ENCODE measurements at places on chromosomes 16 and 17.

DNA sequence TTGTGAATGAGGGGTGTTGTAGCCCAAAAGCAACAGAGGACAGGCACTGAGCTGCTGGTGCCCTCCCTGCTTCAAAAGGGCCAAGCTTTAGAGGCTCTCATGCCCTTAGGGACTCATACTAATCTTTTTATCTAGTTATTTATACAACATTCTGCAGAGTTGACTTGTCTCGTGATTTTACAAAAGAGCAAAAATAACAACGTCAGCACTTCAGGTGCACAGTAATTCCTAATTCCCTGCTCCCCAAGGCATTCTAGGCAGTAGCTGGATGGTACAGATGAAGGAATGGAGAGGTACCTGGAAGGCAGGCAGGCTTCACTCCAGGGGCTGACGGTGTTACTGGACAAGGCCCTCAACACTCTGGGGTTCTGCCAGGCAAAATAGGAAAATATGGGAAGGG lies 406.7 kb upstream of the CCL2 start:
- no peak for DNase-seq

GRCh38 chr17:48961516-48962233 lies 6.7 kb downstream of the GIP start:
- DNase-seq: no peak

GRCh38 chr16:804193-805048 lies 3.9 kb upstream of the GNG13 start:
- DNase-seq: no peak

- no peak for DNase-seq
Observed at GRCh38 chr17:49381033-49381432, 19.0 kb upstream of the ZNF652 start.

DNA sequence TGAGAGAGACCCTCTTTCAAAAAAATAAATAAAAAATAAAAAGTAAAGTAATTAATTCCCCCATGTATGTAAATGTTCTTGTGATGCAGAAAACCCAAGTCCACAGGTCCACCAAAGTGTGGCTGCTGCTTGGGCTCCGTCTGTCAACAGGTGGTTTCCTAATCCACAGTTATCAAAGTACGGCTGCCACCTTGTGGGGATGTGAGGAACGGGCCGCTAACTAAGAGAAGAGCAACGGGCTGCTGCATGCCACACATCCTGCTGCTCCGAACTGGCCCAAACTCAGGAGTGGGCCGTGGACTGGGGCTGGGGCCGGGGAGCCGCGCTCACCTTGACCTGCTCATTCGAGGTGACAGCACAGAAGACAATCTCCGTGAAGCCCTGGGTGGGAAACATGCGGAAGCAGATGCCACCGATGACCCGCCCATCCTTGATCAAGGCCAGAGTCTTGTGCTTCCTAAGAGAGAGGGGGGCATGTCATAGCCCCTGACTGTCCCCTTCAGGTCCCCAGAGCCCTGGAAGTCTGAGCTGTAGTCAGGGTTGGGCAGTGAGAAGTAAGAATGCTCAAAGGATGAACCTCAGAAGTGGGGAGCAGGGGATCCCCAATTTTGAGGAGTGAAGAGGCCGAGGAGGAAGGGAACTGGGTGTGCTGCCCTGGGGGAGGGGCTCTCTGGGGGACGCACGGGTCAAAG lies 4.3 kb downstream of the KAT2A start:
- DNase-seq: peak; percentile 14

DNA sequence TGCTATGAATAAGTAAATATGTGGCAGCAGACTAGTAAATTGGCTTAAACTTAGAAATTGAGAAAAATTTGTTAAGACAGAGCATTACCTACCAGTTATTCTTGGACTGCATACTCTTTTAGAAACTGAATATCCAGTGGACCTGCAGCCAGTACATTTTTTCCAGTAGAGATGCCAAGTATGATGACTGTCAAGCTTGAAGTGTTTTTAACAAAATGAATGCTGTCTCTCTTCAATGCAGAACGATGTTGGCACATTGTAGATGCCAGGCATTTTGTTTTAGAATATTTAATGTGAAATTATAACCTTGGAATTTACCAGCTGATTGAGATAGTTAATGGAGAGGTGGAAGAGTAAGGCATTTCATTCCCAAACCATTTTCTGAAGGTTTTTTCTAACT lies 52.5 kb downstream of the NFAT5 start:
- DNase-seq: no peak

DNA sequence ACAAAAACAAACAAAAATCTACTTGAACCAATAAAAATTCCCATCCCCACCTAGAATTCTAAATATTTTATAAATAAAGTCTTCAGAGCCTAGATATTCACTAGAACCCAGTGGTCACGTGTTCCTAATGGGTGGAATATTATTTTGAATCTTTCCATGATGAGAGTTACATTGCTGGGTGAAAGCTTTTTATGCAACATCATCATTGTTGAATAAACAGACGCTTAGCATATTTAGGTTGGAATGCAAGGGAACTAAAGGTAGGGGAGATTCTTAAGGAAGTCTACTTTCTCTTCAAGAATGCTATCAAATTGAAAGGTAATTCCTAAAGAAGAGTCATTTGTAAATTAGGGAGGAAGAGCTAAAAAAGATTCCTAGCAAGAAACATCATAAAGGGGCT lies 723.1 kb downstream of the WWOX start:
- no peak for DNase-seq

GRCh38 chr17:16872351-16873173 lies 99.4 kb downstream of the TNFRSF13B start:
- no peak for DNase-seq

DNA sequence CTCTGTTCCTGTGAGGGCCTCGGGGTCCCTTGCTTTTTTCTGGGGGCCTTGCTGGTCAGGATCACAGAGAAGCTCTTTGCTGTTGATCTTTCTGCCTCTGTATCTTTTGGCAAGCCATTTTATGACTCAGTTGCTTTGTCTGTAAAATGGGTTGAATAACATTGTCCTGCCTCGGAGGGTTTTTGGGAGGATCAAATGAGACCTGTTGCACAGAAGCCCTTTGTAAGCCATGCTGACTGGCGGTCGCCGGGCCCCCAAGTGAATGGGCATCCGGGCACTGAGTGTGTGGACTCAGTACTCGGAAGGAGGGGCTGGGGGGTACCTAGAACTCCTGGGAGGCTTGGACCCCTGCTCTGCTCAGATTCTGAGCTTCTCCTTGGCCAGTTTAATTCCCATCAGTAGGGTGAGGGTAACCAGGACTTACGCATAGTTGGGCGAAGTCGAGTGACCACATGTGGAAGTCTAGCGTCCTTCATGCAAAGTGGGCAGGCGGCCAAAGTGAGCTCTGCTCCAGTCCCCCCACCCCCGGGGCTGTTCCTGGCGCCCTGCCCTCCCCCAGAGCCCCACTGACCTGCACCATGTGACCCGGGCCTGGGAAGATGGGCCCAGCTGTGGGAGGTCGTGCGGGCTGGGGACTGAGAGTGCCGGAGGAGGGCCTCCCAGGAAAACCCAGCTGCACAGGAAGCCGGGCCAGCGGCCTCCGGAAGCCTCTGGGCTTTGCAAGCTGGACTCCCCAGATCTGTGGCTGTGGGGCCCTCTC lies 284.0 kb downstream of the SEC14L1 start:
- no peak for DNase-seq

GRCh38 chr16:57132470-57132869 lies 40.1 kb downstream of the CPNE2 start:
- no peak for DNase-seq

DNA sequence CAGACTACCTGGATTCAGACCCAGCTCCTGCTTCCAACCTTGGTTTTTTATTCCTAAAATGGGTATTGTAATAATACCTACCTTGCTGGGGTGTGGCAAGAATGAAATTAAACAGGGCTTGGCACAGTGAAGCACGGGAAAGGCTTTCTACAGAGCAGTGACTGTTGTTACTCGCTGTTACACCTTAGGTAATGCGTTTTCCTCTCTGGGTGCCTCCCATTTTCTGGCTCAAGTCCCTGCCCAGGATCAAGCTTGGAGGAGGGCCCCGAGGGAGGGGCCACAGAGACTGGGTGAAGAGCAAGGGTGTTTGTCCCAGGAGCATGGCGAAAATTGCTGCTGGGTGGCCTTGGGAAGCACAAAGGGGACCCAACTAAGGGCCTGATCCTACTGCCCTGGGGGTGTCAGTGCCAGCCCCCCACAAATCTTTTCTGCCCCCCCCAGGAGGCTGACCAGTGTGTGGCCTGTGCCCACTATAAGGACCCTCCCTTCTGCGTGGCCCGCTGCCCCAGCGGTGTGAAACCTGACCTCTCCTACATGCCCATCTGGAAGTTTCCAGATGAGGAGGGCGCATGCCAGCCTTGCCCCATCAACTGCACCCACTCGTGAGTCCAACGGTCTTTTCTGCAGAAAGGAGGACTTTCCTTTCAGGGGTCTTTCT lies 13.3 kb downstream of the MIEN1 start:
- no peak for DNase-seq
